ENCODE measurements at places on chromosomes 6 and 20. TPM values are rescaled to one million over a fixed set of nuclear protein-coding genes. Genes with fewer than 3 reads are reported as not detected.

- DNase-seq, result no peak
Measured at GRCh38 chr6:31620586-31621319, at the start of gene PRRC2A. Gene PRRC2A (plus strand): TSS chr6:31620715. CDS start chr6:31622790, 2,075 bp downstream.

NFATC2 gene
- under 0.01 TPM for total RNA-seq

FOXF2 gene
- not detected for total RNA-seq

DNA sequence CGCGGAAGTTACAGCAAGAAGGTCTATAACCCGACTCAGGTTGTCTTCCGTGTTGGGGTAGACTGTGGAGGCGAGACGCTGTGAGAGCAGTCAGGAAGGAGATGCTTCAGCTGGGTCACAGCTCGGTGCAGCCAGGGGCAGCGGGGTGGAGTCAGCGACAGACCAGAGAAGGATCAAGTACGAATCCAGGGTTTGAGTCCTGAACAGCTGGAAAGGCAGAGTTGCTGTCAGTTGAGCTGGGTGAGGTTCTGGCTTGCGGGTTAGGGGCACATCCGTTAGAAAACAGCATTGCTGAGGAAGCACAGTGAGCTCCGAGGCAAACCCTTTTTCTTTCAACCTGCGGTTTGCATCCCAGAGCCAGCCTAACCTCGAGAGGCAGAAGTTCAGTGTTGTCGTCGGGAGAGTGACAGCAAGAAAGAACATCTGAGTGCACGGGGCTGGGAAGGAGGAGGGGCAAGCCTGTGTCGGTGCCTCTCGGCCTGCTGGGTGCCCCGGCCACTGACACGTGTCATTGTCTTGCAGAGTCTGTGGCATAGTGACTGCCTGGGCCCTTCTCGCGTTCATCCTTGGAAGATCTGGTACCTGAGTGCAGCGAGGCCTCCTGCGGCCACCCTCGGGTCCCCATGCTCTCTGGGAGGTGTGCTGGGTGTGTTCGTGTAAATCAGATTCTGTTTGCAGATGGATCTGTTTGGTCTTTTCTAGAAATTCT is 20.0 kb downstream of the PNLDC1 start:
- DNase-seq, result no peak

NUP153 gene
- 44.5 TPM for total RNA-seq
